ENCODE measurements at places on chromosomes 4 and X.
A peak's percentile ranks its signal among the peaks of the same experiment; 100 is the strongest.

DNA sequence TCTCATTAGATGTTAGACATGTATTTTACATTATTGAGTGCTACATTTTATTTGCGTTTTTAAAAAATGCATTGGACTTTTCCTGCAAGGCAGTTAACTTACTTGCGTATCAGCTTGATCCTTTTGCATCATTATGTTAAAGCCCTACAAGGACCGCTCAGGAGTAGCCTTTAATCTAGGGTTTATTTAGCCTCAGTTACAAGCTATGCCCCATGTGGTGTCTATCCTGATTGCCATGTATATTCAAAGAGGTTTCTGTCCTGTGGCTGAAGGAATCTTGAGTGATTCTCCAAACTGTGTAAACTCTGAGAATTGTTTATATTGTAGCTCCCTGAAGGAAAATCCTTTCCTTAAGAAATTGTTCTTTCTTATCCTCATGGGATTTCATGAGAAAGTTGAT is 821.8 kb upstream of the AGA start:
- DNase-seq: no peak

DNA sequence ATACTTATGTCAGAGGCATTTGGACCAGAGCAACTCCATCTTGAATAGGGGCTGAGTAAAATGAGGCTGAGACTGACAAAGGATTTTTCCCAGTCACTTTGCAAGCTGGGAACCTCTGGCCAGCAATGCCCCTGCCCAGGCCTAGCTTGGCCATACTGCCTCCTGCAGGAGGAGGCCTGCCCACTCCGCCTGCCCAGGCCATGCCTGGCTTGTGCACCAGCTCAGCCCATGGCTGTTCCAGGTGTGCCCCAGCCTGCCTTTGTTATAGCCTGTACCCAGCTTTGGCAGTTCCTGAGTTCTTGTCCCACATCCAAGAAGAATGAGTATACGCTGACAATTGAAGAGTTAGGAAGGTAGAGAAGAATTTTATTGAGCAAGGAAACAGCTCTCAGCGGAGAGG is 176.1 kb downstream of the AASDH start:
- DNase-seq: peak; percentile 59

DNA sequence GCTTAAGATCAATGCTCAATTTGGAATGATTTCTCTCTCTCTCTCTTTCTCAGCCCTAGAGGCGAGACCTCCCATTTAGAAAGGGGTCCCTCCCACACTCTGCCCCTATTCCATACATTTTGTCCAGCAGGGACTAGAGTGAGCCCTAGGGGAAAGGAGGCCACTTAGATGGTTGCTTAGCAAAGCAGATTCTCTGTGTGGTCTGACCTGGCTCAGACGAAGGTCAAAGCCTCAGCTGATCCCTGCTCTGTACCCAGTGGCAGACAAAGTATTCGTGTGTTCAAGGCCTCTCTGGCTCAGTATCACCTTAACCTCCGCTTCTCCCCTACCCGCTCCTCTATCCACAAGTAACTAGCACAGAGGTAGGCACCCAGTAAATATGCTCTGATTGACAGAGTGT is 78.4 kb downstream of the HPRT1 start:
- no peak for DNase-seq

GRCh38 chrX:119406776-119407175 is 7.6 kb downstream of the SLC25A43 start:
- no peak for DNase-seq

GRCh38 chr4:163137581-163137980 is 29.1 kb downstream of the NAF1 start:
- DNase-seq: no peak

DNA sequence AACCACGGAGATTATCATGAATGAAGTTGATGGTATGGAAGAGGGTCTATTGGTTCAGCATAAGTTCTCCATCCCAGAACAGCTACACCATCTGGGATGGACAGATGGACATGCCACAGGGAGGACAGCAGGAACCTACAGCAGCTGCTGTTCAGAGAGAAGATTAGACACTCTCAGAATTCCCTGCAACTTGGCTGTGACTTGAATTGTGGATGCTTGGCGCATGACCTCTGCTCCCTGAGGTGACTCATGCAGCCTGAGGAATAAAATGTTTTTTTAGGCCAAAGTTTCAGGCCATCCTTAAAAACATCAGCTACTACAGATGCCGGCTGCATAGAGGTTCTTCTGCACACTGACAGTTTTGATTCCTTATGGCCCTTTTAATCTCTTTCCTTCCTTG is 97.3 kb downstream of the RS1 start:
- no peak for DNase-seq

- DNase-seq: no peak
Observed at GRCh38 chrX:71603618-71604017, 14.7 kb downstream of the CXCR3 start.

DNA sequence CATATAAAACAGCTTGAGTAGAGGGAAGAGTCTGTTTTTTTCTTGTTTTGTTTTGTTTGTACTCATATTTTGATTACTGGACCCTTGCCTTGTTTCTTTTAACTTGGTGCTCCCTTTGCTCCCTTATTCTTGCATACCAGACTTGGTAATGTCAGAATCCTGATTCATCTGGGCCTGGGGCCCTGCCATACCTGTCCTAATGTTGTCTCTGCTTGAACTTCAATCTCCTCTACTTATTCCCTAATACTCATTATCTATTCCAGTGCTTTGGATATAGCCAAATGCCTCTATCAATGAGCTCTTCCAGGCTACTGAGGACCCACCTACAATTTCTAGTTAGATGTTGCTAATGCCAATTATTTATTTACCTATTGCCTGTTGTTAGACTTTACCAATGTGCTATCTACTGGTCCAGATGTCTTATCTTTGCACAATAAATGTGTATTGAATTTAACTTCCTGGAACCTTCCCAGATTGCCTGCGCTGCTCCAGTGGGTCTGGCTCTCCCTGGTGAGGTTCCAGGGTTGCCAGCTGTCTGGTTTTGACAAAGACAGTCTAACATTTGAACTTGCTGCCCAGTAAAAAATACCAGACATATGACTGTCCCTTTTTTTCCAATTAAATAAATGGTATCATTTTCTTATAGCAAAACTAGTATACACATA is 64.4 kb upstream of the ACSL4 start:
- no peak for DNase-seq

DNA sequence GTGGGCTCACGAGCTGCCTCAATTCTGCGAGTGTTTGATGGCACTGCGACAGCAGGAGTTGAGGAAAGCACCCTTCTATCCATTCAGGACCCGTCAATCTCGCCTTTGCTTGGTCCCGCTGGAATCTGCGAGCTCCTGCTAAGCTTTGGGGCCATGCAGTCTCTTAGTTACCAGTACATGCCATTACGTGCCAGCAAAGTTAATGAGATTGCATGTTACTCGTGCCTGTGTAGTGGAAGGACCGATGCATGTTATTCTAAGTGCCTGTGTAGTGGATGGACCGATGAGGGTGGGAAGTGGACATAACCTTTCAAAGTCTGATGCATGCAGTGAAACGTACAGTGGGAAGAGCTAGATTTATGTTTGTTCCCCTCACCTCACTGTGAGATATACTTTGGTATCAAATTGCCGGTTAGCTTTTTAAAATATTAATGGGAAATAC is 569 bp downstream of the RPS3A start:
- no peak for DNase-seq

DNA sequence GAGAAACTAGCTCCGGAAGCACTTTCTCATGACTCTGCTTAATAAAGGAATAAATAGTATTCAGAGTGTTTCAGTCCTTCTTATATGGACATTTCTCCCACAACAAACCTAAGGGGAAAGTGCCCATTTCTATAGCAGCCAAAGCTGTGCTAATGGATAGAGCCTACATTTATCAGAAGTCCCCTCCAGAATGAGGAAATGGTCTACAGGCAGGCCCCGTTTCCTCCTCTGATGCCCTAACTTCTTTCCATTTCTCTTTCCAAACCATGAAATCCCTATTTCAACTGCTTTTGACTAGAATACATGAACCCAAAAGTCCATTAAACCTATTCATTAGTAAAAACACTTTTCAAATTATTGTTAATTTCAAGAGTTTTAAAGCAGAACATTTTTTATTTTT is 4.5 kb downstream of the ACSL1 start:
- no peak for DNase-seq

GRCh38 chr4:158314756-158315487 is 104.6 kb downstream of the TMEM144 start:
- DNase-seq: no peak

GRCh38 chr4:8568068-8568668 is 12.0 kb upstream of the GPR78 start:
- peak; percentile 65 for DNase-seq

DNA sequence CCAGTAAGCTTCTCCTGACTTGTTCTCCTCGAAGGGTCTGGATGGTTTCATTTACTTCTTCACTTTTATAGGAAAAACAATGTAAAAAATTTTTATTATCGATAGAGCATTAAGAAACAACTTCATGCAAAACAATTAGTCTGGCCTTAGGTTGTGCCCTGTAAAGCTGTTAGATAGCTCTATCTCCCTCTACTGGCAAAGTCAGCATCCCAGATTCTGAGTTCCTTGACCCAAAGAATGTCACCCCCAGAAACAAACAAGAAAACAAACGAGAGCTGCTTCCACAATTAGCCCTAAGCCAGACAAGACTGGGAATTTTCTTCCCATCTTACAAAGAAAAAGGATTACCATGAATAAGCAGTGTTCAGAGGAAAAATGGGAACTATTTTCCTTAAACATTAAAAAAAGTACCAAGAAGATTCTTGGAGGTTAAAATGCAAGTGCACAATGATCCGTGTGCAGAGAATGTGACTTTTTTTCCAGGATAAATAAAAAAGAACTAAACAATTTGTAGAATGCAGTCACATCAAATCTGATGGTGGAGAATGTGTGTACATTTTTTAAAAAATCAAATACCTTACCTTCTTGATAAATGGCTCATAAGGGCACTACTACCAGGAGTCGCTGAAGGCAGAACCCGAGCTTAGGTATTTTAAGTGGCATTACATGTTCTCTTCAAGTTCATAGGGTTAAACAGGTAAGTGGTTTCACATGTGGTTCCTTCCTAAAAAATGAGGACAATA is 293.2 kb downstream of the FBXO8 start:
- DNase-seq: no peak

GRCh38 chrX:1727531-1728027 is 112.7 kb downstream of the ASMT start:
- peak; percentile 74 for DNase-seq

- no peak for DNase-seq
Observed at GRCh38 chr4:26748811-26749210, 111.8 kb upstream of the STIM2 start.

DNA sequence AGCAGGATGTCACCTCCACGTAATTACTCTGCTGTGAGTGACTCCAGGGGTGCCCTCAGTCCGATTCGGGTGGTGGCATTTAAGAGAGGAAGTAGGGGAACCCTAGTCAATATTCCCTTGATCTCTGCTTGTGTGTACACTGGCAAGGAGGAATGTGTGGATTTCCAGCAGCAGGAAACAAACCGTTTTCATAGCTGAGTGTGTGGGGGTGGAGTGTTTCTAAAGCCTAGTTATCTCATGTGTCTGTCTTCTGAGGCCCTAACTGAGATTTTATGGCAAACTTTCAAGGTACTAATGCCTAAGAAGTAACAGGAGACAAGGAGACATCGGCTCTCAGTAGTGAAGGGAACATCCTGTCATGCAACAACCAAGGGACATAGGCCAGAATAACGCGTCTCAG is 6.6 kb upstream of the CLDN24 start:
- DNase-seq: no peak

DNA sequence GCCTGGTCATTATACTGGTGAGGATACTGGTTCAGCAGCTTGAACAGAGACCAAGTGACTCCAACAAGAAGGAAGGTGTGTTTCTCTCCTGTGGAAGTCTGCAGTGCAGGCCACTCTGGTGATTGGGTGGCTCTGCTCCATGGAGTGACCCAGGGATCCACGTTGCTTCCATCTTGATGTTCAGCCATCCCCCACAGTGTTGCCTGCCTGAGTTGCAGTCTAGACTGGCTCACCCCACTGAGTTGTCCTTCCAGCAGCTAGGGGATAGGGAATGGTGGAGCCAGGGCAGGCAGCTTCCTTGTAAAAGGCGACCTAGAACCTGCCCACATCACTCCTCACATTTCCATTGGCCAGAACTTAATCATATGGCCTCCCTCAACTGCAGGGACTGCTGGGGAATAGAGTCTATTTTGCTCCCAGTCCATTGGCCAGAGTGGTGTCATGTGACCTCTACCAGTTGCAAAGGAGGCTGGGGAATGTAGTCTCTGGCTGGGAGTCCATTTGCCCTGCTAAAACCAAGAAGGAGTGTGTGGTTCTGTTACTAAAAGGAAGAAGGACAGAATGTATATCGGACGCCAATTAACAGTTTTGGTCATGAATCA is 8.0 kb downstream of the MAN2B2 start:
- no peak for DNase-seq

DNA sequence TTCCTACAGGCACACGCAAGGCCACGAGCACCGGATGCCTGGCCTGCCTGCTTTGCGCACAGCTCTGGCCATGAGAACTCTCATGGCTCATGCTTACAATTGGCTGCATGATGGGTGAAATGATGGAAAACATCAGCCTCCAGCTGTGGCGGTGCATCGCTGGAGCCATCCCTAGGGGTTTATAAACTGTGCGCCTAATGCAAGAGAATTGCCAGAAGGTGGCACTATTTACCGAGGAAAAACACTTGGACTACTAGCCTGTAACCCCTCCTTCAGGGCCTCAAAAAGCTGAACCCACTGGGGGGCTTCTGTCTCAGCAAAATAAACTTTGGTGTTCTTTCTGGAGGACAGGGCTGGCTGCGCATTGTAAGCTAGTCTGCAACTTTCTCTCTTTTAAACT is 51.9 kb downstream of the PHKA2 start:
- DNase-seq: no peak

DNA sequence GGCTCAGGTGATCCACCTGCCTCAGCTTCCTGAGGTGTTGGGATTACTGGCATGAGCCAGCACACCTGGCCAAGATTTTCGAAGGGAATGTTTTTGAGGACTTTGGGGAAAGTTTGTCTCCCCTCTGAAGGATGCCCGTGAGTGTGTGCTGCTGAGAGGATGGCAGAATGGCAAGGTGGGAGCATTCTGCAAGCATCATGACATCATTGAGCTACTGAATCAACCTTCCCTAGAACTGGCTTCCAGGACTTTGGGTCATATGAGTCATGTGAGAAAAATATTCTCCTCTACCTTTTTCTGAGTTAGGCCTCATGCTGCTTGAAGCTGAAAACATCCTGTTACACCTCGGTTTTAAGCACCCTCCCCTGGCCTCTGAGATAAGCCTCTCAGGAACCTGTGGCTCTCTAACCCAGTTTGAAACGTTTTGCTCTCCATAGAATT is 31.0 kb downstream of the TMEM131L start:
- no peak for DNase-seq

DNA sequence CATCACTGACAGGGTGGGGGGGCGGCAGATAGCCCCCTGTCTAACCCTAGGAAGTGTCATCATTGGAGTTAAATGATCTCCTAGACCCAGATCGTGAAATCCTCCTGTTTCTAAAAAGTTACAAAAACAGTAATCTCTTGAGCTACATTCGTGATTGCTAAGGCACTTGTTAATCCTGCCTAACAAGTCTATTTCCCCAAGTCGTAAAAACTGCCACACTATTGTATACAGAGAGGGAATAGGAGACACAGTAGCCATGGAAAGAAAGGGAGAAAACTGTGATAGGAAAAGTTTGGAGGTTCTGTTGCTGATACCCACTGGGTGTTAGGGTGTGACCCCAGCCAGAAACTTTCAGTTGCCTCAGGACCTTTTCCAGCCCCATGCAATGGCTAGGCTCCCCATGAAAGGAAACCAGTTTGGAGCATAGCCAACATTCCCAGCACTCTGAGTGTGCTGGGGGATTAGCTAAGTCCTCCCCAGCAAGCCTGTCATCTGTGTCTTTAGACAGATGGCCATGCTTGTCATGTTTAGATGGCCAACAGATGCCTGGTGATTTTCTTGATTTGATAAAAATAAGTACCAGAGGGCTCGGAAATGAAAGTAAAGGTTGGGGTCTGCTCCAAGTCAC is 63.3 kb upstream of the ANXA10 start:
- no peak for DNase-seq

GRCh38 chr4:52576961-52577623 is 82.0 kb downstream of the USP46 start:
- no peak for DNase-seq

All from H9 (cell line).